Fibroblast of skin of right quadriceps (primary cell): ENCODE measurements at places on chromosomes 7 and 10.
A peak's percentile ranks its signal among the peaks of the same experiment; 100 is the strongest.

GRCh38 chr7:71900556-71900955 lies 511.6 kb downstream of the CALN1 start:
- no peak for DNase-seq

- DNase-seq = no peak
Observed at GRCh38 chr7:98250789-98251188, 1.2 kb downstream of the TECPR1 start.

GRCh38 chr7:26065652-26066051 lies 86.3 kb upstream of the NFE2L3 start:
- DNase-seq = no peak

DNA sequence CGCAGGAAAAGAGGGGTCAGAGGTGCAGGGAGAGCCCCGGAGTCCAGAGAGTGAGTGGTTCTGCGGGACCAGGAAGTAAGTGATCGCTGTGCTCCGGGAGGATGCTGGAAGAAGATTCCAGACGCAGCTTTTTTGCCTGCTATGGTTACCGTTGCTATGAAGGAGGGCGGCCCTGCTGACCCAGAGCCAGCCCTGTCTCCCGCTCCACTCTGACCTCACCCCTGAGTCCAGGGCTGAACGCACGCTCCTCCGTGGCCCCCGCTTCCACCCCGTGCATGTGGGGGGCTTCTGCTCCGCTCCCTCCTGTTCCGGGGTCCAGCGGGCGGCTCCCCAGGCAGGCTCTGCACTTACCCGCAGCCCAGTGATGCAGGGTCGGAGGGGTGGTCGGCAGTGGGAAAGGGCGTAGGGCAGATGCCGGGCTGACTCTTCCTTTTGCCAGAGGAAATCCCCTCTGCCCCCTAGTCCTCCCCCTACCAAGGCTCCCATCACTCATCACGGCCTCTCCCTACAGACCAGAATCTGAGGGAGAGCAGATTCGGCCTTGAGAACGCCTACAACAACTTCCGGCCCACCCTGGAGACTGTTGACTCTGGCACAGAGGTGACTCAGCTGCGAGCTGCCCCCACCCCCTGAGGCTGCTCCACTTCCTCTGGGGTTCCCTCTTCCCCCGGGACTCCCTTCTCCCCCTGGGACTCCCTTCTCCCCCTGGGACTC lies 2.7 kb upstream of the MUC17 start:
- peak; percentile 85 for DNase-seq

DNA sequence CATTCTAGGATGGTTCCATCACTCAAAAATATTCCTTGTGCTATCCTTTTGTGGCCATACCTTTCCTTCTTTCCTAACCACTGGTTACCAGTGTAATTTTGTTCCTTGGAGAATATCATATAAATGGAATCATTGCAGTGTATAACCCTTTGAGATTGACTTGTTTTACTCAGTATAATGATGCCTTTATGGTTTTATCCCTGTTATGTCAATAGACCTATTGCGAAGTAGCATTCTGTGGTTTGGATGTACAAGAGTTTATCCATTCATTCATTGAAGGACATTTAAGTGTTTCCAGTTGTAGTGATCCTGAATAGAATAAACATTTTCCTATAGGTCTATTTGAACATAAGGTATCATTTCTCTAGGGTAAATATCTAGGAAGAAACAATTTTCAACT lies 54.2 kb downstream of the RBM33 start:
- no peak for DNase-seq

- no peak for DNase-seq
Observed at GRCh38 chr7:136210664-136211063, 233.5 kb upstream of the MTPN start.

- no peak for DNase-seq
Observed at GRCh38 chr10:87935290-87936141, 72.1 kb downstream of the PTEN start.

GRCh38 chr7:74007242-74007567 lies 20.8 kb upstream of the ELN start:
- no peak for DNase-seq
